ENCODE measurements at places on chromosomes 6 and 20. TPM values are rescaled to one million over a fixed set of nuclear protein-coding genes. Genes with fewer than 3 reads are reported as not detected.

Gene HTR1B
- 17.9 TPM for total RNA-seq

Gene ZSCAN23
- 0.97 TPM for total RNA-seq

Gene RAET1E
- 0.46 TPM for total RNA-seq

Gene CLVS2
- not detected for total RNA-seq

Gene RIPOR3
- total RNA-seq: 0.76 TPM

Gene FOXS1
- total RNA-seq: not detected

Gene CLPSL1
- not detected for total RNA-seq

Gene BPIFB1
- total RNA-seq: not detected

Gene CLPSL2
- total RNA-seq: not detected

Gene BPIFB2
- not detected for total RNA-seq

Gene BANF2
- total RNA-seq: not detected

Gene SEC63
- total RNA-seq: 17.2 TPM

Gene GPX5
- total RNA-seq: not detected

Gene MCM3
- total RNA-seq: 80.6 TPM

Gene PKHD1
- total RNA-seq: not detected

Gene ADGRF1
- total RNA-seq: not detected

Gene LAMA2
- total RNA-seq: 43.3 TPM

Gene OR2J3
- not detected for total RNA-seq

Gene HSPA1B
- total RNA-seq: 60.1 TPM

Gene CYP39A1
- total RNA-seq: 0.15 TPM

Gene PDE7B
- total RNA-seq: 18.8 TPM

Gene RUNX2
- not detected for total RNA-seq

Gene ADGRF4
- total RNA-seq: under 0.01 TPM

Gene STK4
- 24.0 TPM for total RNA-seq

Gene C2
- not detected for total RNA-seq

Gene CST7
- total RNA-seq: not detected

Gene MAK
- not detected for total RNA-seq
